Stimulated activated CD8-positive, alpha-beta memory T cell treated with anti-CD3 and anti-CD28 coated beads, Interleukin-7, amount 100 ng/mL, for 4 hours (primary cell): ENCODE measurements at places on chromosomes 2 and 18.
A peak's percentile ranks its signal among the peaks of the same experiment; 100 is the strongest.

GRCh38 chr18:35352283-35352682 lies 8.1 kb upstream of the ZNF24 start:
- no peak for DNase-seq

DNA sequence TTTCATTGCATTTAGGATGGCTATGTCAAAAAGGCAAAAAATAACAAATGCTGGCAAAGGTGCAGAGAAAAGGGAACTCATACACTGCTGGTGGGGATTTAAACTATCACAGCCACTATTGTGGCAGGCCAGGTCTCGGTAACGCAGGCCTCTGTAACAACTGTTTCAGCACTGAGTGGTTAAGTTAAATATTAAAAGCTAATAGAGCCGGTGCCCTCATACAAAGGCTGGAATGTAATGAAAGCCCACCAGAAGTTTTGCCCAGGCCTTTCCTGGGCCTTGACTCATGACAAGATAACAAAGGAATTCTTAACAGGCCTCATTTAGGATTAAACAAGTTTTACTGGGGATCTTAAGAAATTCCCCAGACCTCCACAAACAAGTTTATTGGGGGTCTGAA lies 10.7 kb downstream of the MERTK start:
- DNase-seq, result no peak

- DNase-seq, result no peak
Measured at GRCh38 chr2:170503971-170504809, 210.9 kb upstream of the SP5 start.

- peak; percentile 36 for DNase-seq
Measured at GRCh38 chr2:110748489-110748867, 16.1 kb downstream of the ACOXL start.

GRCh38 chr2:152433289-152433688 lies 98.3 kb downstream of the FMNL2 start:
- DNase-seq, result no peak

DNA sequence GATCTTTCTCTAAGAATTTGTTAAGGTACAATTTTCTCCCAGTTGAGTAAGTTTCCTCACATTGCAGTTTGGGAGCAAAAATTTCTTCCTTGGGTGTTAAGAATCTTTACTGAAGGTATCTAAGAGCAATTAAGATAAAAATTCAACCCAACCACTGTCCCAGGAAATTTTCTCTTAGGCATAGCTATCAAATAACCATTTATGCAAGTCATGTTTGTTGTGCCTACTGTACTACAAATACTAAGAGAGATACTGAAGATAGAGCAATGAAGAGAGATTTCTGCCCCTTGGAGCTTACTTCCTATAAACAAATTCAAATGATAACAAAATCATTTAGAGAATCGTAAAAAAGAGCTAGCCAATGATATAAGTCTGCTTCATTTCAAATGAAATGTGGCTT lies 402.8 kb downstream of the LRRTM4 start:
- no peak for DNase-seq

DNA sequence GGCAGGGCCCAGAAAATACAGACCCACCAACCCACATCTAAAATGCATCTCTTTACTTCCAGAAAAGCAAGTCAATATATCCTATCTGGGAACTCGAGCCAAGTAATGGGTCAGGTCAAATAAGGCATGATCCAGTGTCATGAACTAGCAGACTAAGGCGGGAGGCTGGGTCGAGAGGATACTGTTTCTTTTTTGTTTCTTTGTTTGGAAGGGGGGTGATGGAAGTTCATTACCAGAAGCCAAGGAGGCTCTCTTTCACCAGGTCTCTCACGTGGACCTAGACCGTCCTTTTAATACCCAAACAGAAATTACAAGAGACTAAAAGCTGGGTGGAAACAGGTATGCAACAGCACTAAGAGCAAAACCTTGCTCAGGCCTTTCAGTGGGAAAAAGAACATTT lies 108.3 kb downstream of the HDAC4 start:
- no peak for DNase-seq

DNA sequence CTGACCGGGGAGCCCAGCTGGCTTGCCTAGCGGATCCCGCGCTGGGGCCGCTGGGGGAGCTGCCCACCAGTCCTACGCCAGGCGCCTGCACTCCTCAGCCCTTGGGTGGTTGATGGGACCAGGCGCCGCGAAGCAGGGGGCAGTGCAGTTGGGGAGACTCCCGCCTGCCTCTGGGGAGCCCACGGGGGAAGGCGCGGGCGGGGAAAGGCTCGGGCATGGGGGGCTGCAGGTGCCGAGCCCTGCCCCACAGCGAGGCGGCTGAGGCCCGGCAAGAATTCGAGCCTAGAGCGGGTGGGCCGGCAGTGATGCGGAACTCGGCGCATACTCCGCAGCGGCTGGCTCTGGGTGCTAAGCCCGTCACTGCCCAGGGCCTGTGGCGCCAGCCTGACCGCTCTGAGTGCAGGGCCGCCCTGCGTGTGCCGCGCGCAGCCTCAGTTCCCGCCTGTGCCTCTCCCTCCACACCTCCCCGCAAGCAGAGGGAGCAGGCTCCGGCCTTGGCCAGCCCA lies 249.1 kb upstream of the TEKT4 start:
- DNase-seq, result no peak

DNA sequence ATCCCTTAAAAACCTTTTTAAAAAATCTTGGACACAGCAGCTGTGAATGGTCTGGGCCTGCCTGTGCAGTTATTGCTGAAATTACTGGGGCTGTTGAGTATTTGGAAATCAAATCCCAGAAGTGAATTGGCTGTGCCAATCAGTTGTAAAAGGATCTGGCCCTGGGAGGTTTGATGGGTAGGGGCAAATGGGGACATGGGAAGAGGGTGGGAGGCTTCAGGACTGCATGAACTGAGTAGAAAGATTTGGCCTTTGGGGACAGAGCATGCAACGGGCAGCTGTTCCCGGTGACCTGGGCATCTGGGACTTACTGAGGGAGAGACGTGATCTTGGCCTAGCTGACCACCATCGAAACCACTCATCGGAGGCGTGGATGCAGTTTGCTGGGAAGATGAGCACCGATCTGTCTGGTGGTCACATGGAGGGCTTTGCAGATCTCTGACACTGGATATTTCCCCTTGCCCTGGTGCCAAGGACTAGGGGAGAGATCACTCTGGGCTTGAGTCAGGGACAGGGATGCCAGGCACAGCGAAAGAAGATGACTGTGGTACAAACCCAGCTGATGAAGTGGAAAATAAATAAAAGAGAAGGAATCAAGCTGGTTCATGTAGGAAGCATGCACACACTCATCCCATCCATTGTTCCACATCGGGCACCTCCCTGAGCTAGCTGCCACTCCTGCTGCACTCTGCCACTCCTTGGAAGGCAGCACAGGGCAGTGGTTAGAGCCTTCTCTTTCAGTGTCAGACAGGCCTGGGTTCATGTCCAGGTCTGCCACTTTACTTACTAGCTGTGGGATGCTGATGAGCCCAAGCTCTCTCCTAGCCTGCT lies 58.4 kb downstream of the SEMA4F start:
- no peak for DNase-seq

GRCh38 chr2:228407821-228408220 lies 226.3 kb upstream of the SPHKAP start:
- no peak for DNase-seq

DNA sequence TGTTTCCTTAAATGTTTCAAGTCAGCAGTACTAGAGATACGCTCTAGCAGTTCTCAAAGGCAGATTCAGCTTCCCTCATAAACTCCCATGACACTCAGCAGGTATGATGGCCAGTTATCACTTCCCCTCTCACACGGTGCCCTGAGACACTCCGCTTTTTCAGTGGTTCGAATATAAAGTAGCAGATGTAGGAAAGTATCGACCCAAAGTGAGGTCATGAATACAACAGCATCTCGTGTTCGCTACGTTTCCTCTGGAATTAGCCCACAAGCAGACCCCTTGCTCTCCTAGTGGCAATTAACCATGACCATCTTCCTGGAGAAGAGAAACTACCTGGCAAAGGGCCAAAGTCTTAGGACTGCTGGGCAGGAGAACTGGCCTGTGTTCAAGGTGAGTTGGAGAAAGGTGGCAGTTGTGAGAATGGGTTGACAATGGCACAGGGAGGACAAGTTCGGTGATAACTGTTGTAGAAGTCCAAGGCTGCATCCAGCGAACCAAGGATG lies 9.3 kb upstream of the AGBL5 start:
- no peak for DNase-seq

- no peak for DNase-seq
Measured at GRCh38 chr2:46999857-47000678, 84.5 kb upstream of the MCFD2 start.

DNA sequence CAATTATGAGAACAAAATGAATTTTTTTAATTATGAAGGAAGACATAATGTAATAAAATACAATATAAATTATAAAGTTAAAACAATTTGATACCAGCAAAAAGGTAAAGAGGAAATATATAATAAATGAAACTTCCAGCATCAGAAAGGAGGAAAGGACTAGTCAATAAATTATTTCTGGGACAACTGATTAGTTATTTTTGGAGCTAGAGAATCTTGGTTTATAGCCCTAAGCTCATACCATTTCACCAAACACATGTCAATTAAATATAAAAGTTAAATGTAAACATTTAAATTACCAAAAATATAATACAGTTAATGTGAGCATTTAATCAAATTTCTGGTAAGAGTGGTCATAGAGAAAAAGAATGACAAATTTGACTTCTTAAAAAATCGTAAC lies 12.1 kb downstream of the ACTG2 start:
- DNase-seq, result no peak

DNA sequence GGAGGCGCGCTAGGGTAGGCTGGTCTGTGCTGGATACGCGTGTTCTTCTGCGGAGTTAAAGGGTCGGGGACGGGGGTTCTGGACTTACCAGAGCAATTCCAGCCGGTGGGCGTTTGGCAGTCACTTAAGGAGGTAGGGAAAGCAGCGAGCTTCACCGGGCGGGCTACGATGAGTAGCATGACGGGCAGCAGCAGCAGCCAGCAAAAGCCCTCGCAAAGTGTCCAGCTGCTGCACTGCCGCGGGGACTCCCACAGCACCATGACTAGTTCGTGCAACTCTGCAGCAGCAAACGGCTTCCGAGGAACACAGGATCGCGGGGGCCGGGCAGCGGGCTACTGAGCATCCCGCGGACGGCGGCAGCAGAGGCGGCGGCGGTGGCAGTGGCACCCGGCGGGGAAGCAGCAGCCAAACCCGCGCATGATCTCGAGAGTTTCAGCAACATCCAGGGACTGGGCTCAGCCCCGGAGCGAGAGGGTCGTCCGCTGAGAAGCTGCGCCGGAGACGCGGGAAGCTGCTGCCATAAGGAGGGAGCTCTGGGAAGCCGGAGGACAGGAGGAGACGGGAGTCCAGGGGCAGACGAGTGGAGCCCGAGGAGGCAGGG lies 368 bp downstream of the TMEFF2 start:
- no peak for DNase-seq

GRCh38 chr2:191043438-191043837 lies 29.5 kb upstream of the STAT1 start:
- no peak for DNase-seq

- no peak for DNase-seq
Measured at GRCh38 chr18:70295192-70296188, 6.6 kb downstream of the SOCS6 start.

DNA sequence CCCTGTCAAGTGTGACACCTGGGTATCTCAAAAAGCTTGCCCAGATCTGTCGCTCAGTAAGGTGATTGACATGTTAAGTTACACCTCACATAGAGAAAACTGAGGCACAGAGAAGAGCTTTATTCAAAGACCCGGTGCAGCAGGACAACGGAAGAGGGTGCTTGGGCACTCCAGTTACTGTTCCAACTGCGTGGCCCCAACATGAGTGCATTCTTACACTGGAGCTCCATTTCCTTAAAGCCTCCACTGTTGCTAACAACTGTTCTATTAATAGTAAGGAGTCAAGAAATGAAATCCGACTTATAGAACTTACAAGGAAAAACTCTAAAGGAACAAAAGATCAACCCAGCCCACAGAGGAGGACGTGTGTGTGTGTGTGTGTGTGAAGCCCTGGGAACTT lies 54.8 kb upstream of the REV1 start:
- DNase-seq, result no peak

DNA sequence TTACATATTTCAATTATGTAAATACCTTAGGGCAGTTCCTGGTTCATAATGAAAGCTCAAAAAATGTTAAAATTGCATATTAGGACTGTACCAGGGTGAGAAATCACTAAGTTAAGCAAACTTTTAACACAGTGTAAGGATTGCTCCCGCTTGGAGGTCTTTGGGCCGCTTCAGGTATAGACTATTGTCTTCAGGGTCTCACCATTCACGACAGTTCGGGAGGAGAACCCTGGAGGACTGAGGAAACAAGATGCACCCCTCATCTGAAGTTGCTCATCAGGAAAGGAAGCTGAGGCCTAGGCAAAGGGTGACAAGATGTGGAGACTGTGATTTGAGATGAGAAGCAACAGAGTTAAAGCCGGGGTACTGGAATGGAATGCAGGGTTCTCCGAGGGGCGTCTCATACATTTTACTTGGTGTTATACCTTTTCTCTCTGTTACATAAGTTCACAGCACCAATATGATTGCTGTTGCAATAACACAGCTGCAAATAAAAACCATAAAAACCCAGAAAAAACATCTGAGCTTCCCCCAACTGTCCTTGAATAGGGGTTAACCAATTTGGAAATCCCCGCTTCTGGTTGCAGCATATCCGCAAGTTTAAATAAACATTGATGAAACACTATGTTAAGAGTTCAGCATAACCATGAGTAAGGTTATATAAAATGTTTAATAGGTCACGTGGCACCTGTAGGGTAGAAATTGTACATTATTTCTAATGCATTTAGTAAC lies 40.1 kb downstream of the FBXO48 start:
- DNase-seq, result no peak

GRCh38 chr2:224807153-224807964 lies 91.2 kb upstream of the CCDC195 start:
- DNase-seq, result no peak

GRCh38 chr2:45533771-45534170 lies 77.3 kb downstream of the SRBD1 start:
- no peak for DNase-seq

DNA sequence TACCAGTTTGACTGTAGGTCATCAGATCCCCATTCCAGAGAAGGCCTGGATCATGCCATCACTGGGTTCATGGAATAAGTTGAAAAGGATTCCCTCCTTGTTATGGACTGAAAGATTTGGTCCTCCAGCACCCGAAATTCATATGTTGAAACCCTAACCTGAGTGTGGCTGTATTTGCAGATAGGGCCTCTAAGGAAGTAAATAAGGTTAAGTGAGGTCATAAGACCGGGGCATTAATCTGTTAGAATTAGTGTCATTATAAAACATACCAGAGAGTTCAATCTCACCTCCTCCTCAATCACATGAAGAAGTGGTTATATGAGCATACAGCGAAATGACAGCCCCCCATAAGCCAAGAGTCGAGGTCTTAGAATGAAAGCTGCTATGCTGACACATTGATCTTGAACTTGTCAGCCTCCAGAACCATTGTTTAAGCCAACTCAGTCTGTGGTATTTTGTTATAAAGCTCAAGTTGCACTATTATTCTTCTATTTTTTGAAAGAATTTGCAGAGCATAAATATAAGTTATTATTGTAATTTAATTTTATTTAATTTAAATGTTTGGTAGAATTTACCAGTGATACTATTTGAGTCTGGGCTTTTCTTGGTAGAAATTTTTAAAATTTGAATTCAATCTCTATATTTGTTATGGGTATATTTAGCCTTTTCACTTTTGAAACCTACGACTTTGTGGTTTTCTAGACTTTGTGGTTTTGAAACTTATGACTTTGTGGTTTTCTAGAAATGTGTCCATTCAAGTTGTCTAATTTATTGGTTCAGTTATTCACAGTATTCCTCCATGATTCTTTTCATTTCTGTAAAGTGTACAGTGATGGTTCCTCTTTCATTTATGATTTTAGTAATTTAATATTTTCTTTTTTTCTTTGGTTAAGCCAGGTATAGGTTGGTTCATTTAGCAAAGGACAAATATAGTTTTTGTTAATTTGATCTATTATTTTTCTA lies 1206.7 kb upstream of the CDH2 start:
- no peak for DNase-seq

- no peak for DNase-seq
Measured at GRCh38 chr2:104658904-104659591, 194.9 kb upstream of the POU3F3 start.
